ENCODE measurements at places on chromosomes 11 and 22.

GRCh38 chr11:118625036-118625690 is 17.7 kb downstream of the PHLDB1 start:
- no peak for DNase-seq

DNA sequence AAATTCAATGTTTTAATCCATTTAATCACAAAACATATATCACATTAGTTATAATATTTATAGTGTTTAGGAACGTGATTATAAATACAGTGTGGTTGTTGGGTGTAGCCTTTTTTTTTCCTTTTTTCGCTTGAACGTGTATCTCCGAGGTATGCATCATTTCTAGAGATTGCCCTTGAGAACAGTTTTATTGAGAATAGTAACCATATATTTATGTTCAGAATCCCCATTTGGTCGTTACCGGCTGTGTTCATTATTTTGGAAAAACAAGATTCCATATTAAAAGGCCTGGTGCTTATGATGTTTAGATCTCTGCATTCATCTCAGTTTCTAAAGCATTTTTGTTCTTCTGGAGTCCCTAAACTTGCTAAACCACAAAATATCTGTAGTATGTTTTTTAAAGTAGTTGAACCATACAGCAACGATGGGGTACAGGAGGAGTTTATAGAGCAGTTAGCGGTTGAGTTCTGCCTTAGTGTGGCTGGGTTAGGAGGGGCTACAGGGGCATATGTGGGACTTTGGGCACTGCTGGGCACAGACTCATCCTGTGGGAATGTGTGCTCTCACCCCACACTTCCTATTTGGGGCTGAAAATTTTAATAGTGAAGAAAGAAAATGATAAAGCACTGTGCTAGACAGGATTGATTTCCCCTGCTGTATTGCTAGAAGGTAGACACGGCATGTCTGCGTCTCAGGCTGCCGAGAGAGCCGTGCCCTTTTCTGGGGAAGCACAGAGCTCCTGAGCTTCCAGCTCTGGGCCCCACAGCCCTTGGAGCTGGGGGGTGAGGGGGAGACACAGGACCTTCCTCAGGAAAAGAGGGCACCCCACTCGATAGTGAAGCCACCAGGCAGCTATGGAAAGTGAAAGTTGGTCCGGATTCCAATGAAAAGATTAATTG is 81.5 kb upstream of the PPARA start:
- DNase-seq, result no peak

GRCh38 chr11:71158936-71159335 is 93.4 kb downstream of the SHANK2 start:
- DNase-seq, result no peak

DNA sequence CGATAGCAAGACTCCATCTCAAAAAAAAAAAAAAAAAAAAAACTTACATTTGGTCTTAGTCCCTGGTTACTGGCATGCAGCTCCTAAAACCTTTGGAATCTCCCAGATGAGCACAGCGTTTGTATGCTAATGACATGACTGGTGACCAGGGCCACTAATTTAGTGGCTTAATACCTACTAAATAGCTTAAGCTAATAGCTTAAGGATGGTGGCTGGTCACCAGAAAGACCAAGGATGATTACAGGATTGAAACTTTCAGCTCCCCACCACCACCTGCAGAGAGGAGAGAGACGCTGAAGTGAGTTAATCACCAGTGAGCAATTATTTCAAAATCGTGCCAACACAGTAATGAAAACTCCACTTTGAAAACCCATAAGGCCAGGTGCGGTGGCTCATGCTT is 37.1 kb downstream of the DENND5A start:
- no peak for DNase-seq

DNA sequence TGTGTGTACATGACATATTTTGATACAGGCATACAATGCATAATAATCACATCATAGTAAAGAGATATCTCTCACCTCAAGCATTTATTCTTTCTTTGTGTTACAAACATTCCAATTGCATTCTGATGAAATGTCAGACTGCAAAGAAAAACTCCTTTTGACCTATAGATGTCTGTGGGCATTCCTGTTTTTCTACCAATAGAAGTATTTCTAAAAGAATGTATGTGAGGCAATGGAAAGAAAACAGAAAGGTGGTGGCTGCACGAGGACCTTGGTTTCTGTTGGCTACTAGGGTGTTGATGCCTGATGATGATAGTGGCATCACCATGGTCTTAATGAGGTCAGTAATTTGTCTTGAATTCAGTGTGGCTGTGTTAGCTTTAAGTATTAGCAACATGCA is 137.0 kb upstream of the ANO3 start:
- DNase-seq, result no peak
